ENCODE measurements at places on chromosomes 11 and 22.

- DNase-seq: no peak
These were observed 5.0 kb downstream of the NFAM1 start for GRCh38 chr22:42427167-42427566.

- DNase-seq: no peak
These were observed 14.1 kb downstream of the WT1 start for GRCh38 chr11:32420937-32421901.

- DNase-seq: no peak
These were observed 11.3 kb upstream of the NFAM1 start for GRCh38 chr22:42443240-42444076.

GRCh38 chr22:43828998-43829782 is 17.1 kb upstream of the EFCAB6 start:
- no peak for DNase-seq

- no peak for DNase-seq
These were observed 16.5 kb upstream of the APOBEC3A start for GRCh38 chr22:38940811-38941384.

GRCh38 chr11:66859686-66860448 is 3.0 kb downstream of the LRFN4 start:
- DNase-seq: no peak

DNA sequence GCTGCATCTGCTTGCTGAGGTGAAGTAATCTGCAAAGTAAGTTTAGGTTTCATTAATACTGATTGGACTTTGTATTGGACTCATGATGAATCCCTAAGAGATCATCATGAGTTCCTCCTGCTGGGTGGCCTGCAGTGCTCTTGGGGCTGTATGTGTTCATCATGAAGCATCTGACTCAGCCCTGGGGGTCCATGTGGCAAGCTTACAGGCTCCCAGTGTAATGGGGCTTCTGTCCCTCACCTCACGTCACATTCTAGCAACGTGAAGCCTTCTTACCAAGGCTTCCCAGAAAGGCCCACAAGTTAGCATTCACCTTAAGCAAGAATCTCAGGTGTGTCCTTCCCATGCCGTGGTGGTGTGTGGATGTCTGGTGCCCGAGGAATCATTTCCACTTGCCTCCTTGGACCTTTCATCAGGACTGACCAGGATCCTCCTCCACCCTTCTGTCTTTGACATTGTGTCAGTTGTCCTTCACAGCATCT is 23.7 kb downstream of the CRKL start:
- DNase-seq: no peak

DNA sequence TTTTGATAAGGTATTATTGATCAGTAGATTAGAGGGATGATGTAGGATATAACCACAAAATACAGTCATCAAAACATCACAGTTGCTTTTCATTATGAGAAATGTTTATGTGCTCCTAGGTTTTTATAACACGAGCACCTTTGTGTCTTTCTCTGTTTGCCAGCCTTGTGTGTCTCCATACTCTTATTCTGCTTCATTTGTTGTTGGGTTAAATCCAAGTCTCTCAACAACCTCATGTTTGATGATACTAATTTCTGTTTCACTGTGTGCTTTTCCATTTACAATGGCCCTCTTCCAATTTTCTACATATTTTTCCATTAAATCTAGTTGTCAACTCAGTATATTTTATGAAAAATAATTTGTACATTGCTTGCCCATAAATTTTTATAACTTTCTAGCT is 107.7 kb upstream of the POU2AF2 start:
- DNase-seq: no peak

DNA sequence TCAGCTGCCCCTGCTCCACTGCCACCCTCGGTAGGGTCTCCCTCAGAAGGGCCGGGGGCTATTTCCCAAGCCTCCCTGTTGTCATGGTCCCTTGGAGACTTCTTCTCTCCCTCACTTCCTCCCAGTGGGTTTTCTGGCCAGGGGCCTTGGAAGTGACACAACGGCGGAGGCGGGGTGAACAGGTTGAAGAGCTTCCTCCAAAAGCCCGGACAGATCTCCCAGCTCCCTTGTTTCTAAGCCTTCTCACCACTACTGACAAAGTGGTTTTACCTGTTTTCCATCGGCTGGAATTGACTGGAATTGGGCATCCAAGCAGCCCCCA is 14.5 kb downstream of the MYH9 start:
- no peak for DNase-seq

- no peak for DNase-seq
These were observed 38.3 kb downstream of the PTPRJ start for GRCh38 chr11:48018528-48019216.

- no peak for DNase-seq
These were observed 34.5 kb upstream of the RIC3 start for GRCh38 chr11:8203414-8203715.

- DNase-seq: no peak
These were observed 2.7 kb upstream of the ACY3 start for GRCh38 chr11:67652965-67653845.

DNA sequence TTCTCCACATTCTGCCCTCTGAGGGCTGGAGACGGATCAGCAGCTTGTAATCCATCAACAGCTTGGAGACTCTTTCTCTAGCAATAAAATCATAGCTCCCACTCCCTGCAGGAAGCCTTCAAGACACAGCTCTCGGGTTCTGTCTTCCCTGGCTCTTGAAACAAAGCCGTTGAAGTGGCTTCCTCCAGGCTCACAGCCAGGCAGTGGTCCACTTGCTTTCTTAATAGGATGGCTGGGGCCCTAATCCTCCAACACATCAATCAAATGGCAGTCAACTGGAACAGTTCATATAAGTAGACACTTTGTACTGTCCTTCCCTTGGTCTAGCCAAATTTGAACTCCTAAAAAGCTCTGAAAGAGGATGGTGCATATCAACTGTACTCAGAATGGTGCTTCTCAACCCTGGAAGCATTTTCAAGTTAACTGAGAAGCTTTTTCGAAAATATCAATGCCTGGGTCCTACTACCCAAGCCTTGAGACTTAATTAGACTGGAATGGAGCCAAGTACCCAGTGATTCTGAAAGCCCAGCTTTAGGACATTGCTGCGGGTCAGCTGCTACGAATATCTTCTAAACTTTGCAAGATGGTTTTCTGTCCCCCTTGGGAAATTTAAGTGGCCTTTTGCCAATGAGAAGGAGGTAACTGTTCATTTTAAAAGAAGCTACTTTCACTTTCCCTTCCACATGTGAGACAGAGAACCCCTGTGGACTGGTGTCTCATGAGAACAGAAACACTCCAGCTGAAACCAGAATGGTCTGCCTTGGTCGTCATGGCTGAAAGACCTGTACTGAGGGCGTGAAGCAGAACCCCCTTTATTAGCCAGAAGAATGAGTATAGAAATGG is 74.7 kb downstream of the SC5D start:
- DNase-seq: peak; percentile 73

GRCh38 chr11:113176599-113177360 is 137.6 kb upstream of the TTC12 start:
- no peak for DNase-seq

GRCh38 chr11:2089536-2090165 is 49.5 kb downstream of the IGF2 start:
- DNase-seq: peak; percentile 50

- DNase-seq: no peak
These were observed 74.0 kb upstream of the TCF20 start for GRCh38 chr22:42344361-42344905.

GRCh38 chr11:89168396-89168795 is 9.3 kb upstream of the TYR start:
- no peak for DNase-seq

GRCh38 chr11:19738124-19738523 is 25.5 kb downstream of the NAV2 start:
- DNase-seq: no peak

DNA sequence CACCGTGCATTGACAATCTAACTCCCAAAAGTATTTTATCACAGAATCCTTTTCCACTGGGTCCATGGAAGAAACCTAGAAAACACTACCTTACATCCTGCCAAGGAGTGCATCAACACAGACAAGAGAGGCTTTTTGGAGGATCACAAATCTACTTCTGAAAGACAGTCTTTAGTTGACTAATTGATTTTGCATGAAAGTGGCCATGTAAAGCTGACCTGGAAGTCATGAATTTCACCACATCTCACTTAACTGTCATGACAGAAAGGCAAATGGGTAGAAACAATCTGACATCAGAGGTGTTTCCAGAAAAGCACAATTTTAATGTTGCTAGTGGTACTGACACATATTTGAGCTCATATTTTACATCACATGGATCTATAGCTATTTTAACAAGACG is 101.6 kb downstream of the FAM76B start:
- no peak for DNase-seq

DNA sequence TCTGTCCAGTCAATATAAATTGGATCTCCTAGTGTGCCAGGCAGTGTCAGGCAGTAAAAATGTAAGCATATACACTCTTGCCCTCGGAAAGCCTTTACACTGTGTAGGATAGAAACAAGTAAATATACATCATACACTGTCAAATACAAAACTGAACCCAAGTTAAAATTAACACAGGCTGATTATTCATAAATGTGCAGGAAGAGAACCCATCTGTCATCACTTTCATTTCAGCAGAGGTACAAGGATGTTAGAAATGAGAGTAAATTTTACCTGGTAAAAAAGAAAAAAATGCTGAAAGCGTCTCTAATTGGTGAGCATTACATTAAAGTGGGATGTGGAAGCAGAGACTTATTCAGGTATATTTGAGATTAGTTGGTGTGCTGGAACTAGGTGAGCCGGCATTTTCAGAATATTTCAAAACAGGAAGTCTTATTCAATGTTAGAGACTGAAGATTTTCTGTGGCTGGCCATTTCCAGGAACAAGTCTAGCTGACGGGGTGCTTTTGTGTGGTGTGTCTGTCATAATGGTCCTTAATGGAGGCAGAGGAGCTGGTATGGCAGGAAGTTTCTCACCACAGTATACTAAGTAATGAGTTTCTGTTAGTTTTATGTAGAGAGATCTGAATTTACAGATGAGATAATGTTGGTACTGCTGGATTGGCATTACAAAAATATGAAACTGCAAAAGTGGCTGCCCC is 192.6 kb downstream of the CASP12 start:
- DNase-seq: peak; percentile 18

DNA sequence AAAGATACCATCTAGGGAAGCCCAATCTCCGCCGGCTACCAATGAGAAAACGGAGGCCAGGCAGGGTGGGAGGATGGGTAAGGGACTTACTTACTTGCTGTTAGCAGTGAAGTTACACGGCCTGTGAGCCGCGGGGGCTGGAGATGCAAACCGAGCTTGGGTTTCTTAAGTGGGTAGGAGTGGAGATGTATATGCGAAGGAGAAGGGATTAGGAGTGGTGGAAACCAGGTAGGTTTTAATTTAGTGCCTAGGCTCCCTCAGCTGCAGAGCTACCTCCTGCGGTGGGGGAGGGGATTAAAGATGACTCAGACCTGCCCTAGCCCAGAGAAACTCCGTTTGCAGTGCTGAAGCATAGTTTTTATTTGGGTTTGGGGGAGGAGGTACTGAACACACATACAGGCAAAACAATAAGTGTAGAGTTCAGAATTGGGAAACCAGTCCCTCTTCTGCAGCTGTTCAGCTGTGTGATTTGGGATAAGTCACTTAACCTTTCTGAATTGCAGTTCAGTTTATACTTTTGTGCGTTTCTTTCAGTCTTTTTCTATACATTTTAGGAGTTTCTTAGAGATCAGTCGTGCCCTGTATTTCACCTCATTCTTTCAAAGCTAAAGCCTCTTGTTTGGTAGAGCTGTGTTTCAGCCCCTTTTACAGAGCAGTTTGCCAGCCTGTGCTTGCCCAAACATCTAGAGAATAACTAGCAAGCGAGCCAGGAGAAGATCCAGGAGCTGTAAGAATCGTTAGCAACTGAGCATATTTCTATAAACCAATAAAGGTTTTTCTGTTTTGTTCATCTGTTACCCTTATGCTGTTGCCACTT is 596 bp upstream of the TNRC6B start:
- DNase-seq: no peak

DNA sequence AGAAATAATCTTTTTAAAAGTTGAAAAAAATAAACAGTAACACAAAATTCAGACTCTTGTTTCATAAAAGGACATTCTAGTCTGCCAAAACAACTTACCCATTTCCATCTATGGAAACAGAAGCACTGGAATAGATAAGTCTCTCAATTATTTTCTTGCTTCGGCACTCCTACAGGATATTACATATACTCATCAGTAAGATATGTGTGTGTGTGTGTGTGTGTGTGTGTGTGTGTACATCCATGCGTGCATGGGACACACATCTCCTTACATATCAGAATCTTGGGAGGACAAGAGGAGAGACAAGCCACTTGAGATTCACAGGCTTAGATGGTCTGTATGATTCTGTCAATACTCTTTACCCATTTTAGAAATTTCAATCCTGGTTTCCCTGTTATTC is 144.6 kb downstream of the ATG16L2 start:
- DNase-seq: no peak

- peak; percentile 72 for DNase-seq
These were observed 3.4 kb downstream of the CLPB start for GRCh38 chr11:72430741-72431570.

- DNase-seq: no peak
These were observed 1.3 kb downstream of the FAM181B start for GRCh38 chr11:82732348-82732733.

DNA sequence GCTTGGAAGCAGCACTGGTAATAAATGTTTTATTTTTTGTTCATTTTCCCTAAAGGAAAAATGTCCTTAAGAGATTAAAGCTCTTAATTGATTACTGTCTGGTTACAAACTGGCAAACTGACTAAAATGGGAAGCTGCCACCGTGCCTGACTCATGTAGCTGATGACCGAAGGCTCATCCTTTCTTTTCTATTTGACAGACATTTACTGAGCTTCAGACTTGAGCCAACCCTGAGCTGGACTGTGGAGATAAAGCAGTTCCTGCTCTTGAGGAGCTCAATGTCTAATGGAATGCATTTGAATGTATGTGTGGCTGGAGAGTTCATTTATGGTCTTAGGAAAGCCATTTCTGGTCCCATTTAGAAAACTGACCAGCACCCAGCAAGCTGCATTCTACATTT is 91.3 kb downstream of the RNF169 start:
- DNase-seq: no peak

- no peak for DNase-seq
These were observed 9.1 kb downstream of the HPS5 start for GRCh38 chr11:18312663-18313420.

- no peak for DNase-seq
These were observed 62.9 kb downstream of the MYEOV start for GRCh38 chr11:69356703-69357457.

- DNase-seq: no peak
These were observed 95.5 kb upstream of the TENM4 start for GRCh38 chr11:79536155-79536917.

DNA sequence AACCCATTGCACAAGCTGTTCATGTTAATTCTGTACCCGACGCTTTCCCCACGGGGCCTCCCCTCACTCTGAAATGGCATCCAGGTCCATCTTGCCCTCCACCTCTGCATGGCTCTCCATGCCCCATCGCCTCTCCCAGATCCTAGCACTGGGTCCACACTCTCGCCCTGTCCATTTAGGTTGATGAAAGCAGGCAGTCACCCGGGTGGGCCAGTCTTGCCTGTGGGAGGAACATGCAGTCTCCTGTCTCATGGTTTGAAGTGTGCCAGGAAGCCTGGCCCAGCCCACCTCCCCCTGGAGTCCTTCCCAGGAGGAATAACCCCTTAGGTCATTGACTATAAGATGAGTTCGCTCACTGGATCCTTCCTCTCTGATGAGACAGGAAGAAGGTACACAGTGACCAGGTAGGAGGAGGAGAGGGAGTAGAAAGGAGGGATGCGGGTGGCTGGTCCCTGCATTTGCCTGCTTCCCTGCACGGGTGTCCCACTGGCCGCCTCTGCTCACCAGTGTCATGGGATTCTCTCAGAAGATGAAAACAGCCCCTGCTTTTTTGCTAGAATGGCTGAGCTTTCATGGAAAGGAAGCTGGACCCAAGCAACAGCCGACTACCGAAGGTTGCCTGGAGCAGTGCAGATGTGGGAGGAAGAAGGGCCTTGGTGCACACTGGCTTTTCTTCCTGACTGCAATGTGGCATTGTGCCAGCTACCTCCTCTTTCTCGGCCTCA is 6.8 kb downstream of the TMEM121B start:
- DNase-seq: no peak

Data from GM10248 (cell line).